ENCODE measurements at places on chromosomes 7 and 10.

DNA sequence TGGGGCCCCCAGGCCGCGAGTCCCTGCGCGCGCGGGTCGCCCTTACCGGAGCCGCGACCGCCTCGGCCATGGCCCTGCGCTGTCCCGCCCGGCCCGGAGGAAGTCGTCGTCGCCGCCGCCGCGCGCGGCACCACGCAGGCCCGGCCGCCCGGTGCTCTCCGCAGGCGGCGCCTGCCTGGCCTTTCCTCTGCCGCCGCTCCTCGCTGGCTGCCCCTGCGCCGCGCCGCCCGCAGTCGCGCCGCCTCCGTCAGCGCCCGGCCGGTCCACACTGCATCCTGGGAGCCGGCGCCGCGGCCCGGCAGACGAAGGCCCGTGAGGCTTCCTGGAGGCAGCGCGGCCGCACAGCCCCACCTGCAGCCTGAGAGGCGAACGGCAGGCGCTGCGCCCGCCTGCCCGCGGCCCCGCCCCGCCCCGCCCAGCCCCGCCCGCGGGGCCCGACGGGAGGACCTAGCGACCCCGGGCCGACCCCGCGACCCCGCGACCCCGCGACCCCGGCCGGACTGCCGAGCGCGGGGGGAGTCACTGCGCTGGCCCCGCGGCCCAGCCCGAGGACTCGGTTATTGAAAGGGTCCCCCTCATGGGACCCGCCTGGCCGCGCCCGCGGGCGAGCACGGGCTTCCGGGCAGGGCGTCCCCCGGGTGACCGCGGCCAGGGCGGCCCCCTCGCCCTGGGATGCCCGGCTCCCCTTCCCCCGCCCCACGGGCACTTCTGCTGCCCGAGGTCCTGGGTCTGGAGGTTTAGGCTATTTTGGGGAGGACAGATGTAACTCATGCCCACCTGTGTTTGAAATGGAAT is at the start of gene ZNF746:
ZNF746 (minus strand) TSS at position 343 of the 795 bp plus-strand sequence; CDS start at position 70, 273 bp downstream.
- DNase-seq, result peak; percentile 79

DNA sequence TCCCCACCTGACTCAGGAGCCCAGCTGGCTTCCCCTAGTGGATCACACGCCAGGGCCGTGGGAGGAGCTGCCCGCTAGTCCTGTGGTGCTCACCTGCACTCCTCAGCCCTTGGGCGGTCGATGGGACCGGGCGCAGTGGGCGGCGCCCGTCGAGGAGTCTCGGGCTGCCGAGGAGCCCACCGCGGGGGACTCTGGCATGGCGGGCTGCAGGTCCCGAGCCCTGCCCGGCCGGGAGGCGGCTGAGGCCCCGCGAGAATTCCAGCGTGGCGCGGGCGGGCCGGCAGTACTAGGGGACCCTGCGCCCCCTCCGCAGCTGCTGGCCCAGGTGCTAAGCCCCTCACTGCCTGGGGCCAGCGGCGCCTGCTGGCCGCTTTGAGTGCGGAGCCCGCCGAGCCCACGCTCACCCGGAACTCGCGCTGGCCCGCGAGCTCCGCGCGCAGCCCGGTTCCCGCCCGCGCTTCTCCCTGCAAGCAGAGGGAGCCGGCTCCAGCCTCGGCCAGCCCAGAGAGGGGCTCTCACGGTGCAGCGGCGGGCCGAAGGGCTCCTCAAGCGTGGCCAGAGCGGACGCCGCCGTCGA is 367.9 kb downstream of the TYW1 start:
- DNase-seq, result no peak

GRCh38 chr7:20737840-20738448 is 48.7 kb downstream of the SP8 start:
- DNase-seq, result no peak

GRCh38 chr10:21526860-21527597 is 1.5 kb upstream of the SKIDA1 start:
- no peak for DNase-seq

DNA sequence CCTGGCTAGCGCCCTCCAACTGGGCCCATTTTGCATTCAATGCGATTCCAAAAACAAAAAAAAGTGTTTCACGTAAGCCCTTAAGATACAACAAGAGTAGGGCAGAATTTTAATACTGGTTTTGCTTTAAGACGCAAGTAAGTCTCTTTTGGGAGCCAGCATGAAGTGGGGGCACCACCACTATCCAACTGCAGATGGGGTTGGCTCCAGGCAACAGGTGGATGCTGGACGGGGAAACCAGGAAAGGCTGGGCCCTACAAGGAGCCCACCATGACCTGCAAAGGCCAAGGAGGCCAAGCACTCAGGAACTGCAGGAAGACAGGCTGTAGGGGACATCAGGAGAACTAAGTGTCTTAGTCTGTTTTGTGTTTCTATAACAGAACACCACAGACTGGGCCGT is 86.5 kb upstream of the INSIG1 start:
- no peak for DNase-seq

DNA sequence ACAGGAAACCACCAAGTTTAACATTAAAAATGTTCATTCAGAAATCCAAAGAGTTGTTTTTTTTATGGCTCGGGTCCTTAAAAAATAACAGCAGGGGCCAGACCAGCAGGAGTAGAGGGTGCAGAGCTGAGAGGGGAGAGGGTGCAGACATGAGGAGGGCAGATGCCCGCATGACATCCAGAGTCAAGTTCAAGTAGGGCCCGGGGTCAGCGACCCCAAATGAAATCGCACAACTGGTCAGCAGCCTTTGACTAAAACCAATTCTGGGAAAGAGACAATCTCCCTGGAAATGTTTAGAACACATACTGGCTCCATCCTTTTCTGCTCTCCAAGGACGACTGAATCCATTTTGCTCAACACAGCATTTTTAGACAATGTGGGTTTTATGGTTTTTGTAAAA is 297.5 kb downstream of the FGFR2 start:
- DNase-seq, result no peak

DNA sequence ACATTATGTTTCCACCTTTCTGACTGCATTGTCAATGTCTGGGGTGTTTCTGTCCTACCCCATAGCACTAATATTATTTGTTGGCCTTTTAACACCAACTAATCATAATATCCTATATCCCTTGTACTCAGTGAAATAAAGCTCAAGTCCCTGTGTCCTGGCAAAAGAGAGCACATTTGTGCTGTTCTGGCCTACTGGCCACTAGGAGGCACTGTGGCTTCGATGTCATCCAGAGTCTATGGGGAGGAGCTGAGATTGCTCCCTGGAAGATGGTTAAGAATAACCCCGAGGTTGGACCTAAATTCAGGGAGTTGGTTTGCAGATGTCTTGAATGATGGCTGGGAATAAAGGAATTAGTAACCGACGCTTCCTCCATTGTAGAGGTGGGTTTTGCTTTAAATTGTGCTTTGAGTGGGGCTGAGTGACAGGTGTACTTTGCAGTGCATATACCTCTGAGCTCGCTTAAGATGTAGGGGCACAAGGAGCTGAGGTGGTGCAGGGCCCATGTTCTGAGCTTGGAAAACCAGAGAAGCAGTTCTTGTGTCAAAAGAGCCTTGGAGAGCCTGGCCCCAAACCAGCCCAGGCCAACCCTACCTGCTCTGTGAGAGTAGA is 191.2 kb upstream of the PRSS1 start:
- peak; percentile 25 for DNase-seq

Measured in effector memory CD8-positive, alpha-beta T cell (primary cell).